ENCODE measurements at places on chromosomes 6 and 20.

DNA sequence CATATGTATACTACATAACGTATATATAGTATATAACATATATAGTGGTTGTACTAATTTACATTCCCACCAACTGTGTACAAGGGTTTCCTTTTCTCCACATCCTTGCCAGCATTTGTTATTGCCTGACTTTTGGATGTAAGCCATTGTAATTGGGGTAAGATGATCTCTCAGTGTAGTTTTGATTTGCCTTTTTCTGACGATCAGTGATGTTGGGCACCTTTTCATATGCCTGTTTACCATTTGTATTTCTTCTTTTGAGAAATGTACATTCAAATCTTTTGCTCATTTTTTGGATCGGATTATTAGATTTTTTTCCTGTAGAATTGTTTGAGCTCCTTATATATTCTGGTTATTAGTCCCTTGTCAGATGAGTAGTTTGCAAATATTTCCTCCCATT, 11.4 kb downstream of the SYNJ2 start:
- DNase-seq = no peak

DNA sequence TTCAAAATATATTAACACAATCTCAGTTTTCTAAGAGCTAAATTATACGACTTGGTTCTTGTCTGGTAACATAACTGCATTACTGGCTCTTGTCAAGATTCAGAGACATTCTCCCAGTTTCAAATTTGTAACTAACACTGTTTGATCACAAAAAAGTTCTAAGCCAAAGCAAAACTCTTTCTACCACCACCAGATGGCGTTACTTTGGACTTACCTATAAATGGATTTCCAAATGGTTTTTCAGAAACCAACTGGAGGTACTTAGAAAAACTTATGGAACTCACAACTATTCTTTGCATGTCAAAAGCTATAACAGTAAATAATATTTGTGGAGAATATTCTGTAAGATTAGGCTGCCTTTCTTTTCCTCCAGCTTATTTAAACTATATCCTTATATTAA, 34.2 kb upstream of the GFRAL start:
- DNase-seq = no peak

DNA sequence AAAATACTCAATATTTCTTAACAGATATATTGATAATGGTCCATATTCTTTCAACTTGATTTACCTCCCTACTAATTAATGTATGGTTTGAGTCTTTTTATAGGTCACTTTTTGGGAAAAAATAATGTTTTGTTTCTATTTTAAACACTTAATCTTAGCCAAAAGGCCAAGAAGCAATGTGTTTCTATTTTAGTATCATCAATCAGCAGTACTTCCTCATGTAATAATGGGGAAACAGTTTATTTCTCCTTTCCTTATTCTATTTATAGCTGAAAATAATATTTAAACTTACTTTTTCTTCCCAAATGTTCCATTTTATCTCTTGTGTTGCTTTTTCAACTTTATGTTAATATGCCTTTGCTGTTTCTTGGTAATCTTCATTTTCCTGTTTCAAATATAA, 295.1 kb downstream of the ALDH8A1 start:
- no peak for DNase-seq

DNA sequence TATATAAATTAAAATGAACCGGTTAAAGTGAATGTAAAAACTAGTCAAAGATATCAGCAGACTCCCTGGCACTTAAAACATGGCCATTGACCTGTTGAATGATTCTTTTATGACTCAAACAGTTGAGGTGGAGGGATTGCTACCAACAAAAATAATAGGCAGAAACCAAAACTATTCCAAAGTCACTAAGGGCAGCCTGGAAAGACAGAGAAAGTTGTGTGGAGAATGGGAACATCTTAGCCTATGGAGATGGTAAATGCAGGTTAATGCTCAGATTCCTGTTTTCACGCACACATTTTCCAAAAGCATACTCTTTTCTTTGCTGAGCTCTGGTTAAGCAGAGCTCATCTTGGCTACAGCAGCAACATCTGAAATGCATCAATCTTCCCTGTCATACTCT, 553.5 kb downstream of the HACE1 start:
- DNase-seq = no peak

GRCh38 chr20:63191400-63191799, 24.5 kb downstream of the YTHDF1 start:
- no peak for DNase-seq

DNA sequence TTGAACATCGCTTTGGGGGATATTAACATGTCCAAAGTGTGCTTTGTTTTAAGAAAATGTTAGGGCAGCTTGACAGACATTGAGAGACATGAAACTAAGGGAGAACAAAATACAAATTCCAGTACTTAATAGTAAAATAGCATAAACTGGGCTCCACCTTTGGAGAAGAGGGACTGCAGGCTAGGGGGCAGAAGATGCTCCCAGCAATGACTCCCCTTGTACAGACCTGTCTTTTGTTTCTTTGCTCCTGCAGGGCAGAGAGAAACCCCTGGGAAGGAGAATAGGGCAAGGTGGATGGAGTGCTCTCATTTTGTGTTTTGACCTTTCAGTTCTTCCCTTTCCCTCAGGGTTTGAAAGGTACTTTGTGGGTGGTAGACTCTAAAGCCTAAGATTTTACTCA, 115.6 kb upstream of the PLCB4 start:
- DNase-seq = no peak

GRCh38 chr6:105485456-105485855, 82.6 kb upstream of the PREP start:
- DNase-seq = no peak

GRCh38 chr20:24768201-24768636, 180.8 kb upstream of the CST7 start:
- no peak for DNase-seq

GRCh38 chr20:6416371-6416770, 293.5 kb upstream of the FERMT1 start:
- DNase-seq = no peak

DNA sequence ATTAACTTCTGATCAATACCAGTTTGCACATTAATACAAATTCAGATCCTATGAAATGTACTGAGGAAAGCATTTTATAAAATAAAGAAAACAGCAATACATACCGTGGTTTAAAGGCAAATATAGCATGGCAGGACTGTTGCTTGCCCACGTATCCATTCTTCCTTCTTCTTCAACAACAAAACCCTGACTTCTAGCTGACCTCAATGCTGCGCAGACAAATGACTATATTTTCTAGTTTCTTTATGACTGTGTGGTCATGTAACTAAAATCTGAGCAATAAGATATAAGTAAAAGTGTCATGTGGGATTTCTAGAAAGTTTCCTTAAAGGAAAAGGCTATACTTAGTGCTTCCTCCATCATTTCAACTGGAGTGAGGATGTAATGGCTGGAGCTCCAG, 85.0 kb downstream of the CDC40 start:
- no peak for DNase-seq

DNA sequence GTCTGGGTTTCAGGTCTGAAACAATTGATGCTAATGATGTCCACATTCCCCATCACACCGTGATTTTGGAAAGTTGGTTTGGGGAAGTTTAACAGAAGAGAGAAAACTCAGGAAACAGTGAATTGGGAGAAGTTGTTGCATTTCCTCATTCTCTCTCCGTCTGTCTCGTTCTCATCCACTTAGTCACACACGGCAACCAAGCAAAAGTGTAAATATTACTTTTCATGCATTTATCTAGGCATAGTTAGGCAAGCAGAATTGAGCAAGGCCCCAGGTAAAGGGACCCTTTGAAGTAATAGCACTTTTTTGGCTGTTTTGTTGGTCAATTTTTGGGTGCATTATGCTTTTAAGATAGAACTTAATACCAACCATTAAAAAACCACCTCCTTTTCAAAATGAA, 137.0 kb upstream of the SULF2 start:
- no peak for DNase-seq

DNA sequence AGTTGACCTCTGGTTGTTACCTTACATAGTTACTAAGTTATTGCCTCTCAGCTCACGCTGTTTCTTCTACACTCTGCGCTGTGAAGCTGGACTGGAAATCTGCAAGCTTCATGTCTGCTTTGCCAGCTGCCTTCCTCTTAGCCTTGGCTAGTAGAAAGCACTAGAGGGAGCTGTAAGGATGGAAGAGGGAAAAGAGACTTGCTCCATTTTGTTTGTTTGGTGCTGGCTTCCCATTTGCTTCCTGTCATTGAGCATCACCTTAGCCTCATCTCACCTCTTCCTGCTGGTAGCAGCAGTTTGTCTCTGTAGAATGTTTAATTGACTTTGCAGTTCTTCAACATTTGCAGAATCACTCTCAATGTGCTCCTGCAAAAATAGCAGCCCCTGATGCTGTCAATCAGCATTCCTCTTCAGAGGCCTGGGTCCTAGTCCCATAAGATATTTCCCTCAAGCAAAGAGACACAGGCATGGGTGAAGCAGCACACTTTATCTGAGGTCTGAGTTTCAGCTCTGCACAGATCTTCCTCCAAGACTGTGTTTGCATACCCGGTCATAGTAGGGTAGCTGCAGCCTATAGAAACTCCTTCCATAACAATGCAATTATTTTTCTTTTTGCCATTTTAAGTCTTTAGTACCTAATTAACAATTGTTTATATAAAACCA, 302.2 kb upstream of the EPHA7 start:
- DNase-seq = no peak

DNA sequence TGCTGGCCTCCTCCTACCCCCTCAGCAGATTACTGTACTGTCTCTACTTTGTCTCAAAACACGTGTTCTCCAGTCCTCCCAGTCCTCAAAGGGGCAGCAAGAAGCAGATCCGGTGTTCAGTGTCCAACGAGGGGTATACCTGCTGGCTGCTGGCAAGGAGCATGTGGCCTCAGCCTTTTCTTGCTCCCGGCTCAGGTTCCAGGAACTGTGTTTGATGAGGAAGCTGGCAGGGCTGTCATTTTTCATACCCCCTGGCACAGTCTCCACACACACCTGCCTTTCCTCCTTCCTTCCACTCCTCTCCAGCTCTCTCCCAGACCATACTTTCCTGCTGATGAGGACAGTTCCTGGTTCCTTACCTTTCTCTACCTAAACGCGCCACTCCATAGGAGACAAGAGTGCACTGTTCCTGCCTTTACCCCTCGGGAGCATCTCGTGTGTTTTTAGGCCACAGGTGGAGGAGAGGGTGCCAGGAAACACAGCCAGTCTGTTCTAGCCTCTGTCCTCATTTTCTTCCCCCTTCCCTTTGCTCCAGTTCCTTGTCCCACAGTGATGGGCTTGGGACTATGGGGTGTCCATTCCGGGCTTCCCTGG, 77.2 kb downstream of the SSR1 start:
- no peak for DNase-seq

GRCh38 chr6:188821-189655, 103.2 kb upstream of the DUSP22 start:
- DNase-seq = peak; percentile 29

DNA sequence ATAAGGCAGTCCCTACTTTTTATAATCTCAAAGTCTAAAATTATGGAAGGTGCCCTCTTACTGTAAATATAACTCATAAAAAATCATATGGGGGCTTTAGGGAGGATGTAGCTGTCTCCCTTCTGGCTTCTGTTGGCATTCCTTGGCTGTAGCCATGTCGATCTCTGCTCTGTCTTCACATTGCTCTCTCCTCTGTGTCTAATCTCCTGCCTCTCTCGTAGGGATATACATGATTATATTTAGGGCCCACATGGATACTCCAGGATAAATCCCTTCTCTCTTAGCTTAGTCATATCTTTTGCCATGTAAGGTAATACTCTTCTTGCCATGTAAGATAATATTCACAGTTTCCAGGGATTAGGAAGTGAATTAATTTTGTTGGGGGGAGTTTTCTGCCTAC, 28.6 kb downstream of the CDS2 start:
- no peak for DNase-seq

GRCh38 chr6:21019614-21020013, 485.4 kb downstream of the CDKAL1 start:
- DNase-seq = no peak

GRCh38 chr6:146770965-146771735, 172.4 kb downstream of the ADGB start:
- DNase-seq = no peak

DNA sequence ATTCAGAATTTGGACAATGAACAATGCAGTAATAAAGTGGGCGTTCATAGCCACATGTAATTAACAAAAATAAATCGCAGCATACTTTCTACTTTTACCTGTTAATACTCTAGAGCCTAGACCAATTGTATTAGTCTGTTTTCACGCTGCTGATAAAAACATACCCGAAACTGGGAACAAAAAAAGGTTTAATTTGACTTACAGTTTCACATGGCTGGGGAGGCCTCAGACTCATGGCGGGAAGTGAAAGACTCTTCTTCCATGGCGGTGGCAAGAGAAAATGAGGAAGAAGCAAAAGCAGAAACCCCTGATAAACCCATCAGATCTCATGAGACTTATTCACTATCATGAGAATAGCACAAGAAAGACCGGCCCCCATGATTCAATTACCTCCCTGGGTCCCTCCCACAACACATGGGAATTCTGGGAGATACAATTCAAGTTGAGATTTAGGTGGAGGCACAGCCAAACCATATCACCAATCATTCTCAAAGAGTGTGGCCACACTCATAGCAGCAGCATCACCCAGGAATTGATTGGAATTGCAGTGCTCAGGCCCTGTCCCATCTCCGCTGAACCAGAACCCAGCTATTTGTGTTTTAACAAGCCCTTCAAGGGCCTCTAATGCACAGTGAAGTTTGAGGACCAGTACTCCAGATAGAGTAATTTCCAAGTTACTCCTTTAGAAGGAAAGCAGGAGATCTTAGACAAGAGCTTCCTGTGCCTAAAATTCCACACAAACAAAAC, 650.0 kb downstream of the KIF16B start:
- DNase-seq = no peak

Data from T-helper 2 cell (primary cell).